ENCODE measurements at places on chromosomes 11 and 22.

GRCh38 chr11:68651208-68651984 lies 32.9 kb upstream of the GAL start:
- DNase-seq, result no peak

- no peak for DNase-seq
These were observed 18.4 kb downstream of the SYT13 start for GRCh38 chr11:45267652-45268299.

GRCh38 chr11:127640561-127641451 lies 640.2 kb upstream of the KIRREL3 start:
- DNase-seq, result no peak

- no peak for DNase-seq
These were observed 62.0 kb upstream of the ARHGAP42 start for GRCh38 chr11:100625041-100625440.

DNA sequence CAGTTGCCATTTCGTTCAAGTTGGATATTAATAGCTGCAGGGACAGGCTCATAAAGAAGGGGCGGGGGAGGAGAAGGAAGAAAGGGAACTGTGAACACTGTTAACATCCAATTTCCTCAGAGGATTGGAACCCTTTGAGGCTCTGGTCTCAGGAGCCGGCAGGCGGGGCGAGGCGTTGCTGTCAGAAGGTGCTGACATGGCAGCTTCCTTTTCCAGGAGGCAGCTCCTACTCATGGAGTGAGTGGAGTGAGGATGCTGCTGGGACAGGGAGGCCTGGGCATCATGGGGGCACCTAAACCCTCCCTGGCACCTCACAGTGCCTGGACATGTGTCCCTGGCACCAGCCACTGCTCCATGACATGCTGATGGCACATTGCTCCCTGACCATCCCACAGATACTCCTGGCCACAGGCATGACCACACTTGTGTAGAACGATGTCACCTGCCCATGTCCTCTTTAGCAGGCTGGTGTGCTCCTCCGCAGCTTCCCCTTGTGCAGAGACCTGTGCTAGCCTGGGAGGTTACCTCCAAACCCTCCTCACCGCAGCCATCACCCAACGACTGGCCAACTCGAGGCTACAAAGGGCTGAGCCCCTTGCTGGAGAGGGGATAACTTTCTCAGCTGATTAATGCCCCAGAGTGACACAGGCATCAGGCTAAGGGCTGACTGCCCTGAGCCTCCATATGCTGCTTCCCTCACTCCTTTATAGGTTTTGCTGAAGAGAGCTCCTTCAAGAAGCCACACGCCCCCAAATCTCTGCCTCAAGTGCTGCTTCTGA lies 79.6 kb upstream of the NECTIN1 start:
- no peak for DNase-seq

DNA sequence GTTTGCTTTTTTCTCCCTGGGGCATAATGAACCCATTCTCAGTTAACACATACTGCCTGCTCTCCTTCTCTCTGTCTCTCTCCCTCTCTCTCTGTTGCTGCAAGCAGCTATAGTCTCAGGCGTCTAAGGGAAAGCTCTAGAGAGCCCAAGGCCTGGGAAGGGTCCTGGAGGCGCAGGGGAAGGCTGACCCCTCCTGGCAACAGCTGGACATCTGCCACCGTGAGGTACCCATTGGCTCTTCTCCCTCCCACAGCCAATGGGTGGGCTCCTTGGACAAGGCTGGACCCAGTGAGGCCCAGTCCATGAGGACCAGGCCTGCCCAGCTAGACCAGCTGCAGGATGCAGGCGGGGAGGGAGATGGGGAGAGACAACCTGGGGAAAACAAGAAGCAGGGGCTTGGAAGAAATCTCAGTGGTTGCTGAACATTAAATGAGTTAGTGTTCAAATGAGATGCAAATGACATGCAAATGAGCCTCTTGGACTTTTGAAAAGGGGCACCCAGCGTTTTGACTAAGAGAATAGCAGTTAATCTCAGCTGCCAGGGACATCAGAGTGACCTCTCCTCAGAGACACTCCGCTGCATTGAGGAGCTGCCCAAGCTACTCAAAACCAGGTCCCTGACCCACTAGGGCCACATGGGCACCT lies 349.7 kb downstream of the BUD13 start:
- DNase-seq, result no peak

- peak; percentile 85 for DNase-seq
These were observed 6.7 kb upstream of the BRSK2 start for GRCh38 chr11:1382831-1383607.

DNA sequence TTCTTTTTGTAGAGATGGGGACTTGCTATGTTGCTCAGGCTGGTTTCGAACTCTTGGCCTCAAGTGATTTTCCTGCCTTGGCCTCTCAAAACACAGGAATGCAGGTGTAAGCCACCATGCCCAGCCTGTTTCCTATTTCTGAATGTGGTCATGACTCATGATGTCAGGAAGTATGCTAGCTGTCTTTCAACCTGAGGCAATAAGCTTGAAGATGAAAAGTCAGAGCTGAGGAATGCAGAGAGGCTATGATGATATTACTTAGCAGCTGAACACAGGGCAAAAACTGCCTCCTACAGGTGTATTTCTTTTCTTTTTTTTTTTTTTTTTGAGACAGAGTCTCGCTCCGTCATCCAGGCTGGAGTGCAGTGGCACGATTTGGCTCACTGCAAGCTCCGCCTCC lies 9.0 kb upstream of the NUCB2 start:
- no peak for DNase-seq

- peak; percentile 41 for DNase-seq
These were observed 6.6 kb downstream of the ARRB1 start for GRCh38 chr11:75344761-75345454.

DNA sequence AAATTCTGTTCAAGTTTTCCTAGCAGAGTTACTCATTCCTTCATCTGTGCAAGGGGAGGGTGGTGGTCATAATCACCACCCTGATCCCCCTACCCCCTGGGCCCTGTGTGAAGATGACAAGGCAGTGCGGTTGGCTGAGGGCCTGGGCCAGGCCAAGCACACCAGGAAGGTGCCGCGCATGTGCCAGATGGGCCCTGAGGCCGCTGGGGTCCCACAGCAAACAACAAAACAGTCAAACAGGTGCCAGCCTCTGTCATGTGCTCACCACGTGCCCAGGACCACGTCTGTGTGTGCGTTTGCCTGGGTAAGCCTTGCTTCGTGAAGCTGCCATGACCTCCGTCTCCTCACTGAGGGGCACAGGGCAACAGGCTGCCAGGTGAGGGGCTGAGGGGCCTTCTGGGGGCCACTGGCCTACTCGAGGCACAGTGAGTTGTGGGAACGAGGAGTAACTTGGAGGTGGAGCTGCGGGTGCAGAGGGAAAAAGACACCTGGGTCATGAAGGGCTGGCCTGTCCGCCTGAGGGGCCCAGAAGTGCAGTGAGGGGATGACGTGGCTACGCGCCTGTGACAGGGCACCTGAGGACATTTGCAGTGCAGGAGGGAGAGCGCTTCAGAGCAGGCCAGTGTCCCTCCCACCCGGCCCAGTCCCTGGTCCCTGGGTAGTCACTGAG lies 25.8 kb downstream of the RSPH14 start:
- DNase-seq, result no peak

DNA sequence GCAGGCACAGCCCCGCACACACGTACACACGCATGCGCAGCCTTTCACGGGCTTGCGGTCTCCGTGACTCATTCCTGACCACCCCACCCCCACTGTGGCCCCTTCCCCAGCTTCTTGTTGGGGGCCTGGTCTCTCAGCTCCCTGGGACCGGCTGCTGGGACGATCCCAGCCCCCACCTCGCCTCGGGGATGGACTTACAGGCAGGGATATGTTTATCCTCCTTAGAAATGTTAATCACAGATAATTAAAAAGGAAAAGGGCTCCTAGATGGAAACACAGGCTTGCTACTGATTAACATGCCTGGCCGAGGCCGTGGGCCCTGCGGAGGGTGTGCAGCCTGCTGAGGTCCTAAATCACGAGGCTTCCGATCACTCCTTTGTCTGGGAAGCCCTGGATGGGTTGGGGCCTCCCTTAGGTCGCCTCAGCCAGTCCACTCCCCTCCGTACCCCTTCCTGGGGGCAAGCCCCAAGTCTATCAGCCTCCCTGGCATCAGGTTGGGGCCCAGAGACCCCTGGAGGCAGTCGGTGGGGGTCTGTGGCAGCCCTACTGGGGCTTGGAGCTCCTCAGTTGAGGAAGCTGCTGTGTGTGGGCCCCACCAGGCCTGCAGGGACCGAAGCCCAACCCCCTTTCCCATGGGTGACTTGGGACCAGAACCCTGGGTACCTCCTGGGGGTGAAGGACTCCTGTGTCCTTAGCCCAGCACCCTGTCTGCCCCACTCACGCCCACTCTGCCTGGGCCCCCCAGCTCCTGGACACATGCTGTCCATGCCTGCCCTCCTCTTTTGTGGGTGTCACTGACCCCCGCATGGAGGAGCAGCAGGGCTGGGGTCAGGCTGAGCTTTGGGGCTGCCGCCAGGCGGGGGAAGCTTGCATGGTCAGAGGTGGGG lies 20.6 kb downstream of the TSPAN4 start:
- no peak for DNase-seq

GRCh38 chr22:39515266-39516050 lies 4.9 kb upstream of the ATF4 start:
- DNase-seq, result no peak

GRCh38 chr11:104965735-104966134 lies 2.6 kb downstream of the CASP4 start:
- DNase-seq, result no peak

All from CD14-positive monocyte (primary cell).